ENCODE measurements at places on chromosomes 6 and 20.

GRCh38 chr6:140653506-140653905, 1279.1 kb upstream of the CITED2 start:
- DNase-seq, result no peak

DNA sequence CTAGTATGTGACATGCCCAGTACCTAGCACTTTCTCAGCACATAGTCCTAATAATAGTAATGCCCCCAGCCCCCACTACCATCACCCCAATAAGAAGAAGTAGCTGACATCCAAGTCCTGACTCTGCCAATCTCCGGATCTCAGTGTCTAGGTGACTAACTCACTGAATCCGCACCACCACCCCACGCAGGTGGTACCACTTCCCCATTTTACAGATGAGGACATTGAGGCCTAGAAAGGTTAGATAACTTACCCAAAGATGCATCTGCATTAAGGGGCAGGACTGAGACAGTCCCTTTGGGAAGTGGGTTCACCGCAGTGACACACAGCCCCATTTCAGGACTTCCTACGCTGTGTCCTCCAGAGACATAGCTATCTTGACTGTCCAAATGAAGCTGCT, 241.2 kb downstream of the TFAP2C start:
- DNase-seq, result no peak

DNA sequence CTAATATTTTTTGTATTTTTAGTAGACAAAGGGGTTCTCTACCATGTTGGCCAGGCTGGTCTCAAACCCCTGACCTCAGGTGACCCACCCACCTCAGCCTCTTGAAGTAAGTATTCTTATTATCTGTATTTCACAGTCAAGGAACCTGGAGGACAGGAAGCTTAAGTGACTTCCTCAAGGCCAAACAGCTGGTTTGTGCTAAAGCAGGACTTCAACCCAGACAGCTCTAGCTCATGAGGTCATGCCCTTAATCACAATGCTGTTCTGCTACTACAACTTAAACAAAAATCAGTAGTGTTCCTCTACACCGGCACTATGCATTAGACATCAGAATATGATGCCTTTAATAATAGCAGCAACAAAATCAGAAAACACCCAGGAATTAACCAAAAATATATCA, 168.9 kb downstream of the ADGB start:
- DNase-seq, result no peak

DNA sequence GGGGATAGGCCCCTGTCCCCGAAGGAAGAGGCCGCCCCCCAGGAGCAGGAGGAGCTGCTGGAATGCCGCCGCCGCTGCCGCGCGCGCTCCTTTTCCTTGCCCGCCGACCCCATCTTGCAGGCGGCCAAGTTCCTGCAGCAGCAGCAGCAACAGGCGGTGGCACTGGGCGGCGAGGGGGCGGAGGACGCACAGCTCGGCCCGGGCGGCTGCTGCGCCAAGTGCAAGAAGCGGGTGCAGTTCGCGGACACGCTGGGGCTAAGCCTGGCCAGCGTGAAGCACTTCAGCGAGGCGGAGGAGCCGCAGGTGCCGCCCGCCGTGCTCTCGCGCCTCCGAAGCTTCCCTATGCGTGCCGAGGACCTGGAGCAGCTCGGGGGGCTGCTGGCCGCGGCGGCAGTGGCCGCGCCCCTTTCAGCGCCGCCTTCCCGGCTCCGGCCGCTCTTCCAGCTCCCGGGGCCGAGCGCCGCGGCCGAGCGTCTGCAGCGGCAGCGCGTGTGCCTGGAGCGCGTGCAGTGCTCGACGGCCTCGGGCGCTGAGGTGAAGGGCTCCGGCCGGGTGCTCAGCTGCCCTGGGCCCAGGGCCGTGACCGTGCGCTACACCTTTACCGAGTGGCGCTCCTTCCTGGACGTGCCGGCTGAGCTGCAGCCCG, 630 bp downstream of the PPP1R3G start:
- DNase-seq, result no peak

DNA sequence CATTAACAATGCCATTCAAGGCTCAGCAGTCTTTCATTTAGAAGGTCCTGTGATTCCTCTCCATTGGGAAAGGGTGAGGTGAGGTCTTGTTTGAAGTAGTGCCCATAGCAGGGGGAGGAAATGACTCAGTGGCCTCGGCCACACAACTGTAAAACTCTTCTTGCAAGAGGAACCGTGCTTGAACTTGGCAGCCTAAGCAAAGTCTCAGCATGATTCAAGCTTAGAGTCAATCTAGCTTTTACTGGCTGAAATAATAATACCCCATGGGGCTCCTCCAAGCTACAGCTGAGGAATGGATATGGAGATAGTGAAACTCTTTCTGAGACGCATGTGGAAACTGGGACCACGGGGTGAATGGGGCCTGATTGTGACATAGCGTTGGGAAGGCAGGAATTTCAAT, 428.2 kb downstream of the BMP2 start:
- peak; percentile 95 for DNase-seq

DNA sequence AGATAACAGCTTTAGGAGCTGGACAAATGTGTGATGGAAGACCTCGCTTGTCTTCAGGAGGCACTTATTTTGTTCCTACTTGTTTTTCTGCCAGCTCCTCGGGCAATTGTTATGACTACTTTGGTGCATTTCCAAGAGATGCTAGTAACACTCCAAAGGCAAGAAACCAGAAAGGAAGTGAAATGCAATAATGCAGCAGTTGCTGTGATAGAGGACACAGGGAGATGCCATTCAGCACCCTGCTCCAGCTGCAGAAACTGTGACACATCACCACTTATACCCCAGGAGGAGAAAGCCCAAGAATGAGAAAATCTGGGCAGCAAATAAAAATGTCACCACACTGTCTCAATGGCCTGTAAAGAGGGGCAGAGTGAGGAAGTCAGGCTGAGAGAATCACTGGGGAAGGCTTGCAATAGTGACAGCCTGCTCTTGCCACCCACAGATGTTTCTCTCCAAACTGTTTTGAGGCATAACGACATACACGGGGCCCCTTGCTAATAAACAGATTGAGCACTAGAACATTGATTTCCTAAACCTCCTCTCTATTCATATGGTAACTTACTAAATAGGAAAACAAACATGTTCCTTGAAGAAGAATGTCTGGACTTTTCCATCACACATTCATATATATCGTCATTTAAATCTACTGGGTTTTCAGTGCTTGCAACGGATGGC, 231.0 kb upstream of the PRND start:
- DNase-seq, result peak; percentile 31

- DNase-seq, result no peak
Observed at GRCh38 chr6:53280207-53280606, 68.5 kb downstream of the ELOVL5 start.

- DNase-seq, result no peak
Observed at GRCh38 chr6:50925548-50925947, 106.9 kb downstream of the TFAP2B start.

GRCh38 chr20:12581644-12582289, 427.0 kb upstream of the SPTLC3 start:
- no peak for DNase-seq

DNA sequence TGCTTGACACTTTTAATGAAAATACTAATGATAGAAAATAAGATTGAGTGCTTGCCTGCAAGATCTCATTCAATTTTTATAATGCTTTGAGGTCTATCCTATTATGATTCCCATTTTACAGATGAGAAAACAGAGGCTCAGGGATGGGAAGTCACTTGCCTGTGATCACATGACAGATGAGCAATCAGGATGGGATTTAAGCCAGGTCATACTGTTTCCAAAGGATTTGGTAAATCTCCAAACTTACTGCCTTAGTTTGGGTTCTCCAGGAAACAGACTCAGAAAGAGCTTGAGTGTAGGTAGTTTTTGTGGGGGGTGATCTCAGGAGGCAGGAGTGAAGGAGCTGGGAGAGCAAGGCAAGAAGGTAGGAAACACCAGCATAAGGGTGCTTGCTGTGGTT, 456.3 kb downstream of the MAFB start:
- DNase-seq, result no peak

DNA sequence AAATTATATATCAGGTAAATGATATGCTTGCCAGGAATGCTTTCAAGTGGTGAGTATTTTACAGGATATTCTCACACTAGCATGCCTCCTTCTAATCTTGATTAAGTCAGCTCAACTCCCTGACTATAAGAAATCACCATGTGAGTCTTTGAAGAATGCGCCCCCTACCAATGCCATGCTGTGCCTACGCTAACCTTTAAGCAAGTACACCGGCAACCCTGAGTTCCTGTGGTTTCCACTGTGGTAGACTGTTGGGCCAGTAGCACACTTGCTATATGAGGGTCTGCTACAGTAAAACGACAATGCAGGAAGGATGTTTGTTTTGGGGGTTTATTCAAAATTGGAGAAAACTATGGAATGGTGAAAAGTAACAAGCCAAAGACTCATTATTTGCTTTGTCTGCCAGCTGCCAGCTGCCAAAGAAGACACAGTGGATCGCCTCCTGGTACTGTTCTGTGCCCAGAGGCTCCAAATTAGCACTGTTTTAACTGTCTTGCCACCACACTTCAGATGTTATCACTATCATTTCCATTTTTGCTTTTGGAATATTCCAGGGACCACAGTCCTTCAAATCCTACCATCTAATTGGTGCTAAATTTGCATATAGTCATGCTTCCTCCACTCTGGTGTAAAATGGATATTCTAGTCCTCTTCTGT, 333.5 kb downstream of the RNGTT start:
- DNase-seq, result peak; percentile 3

- no peak for DNase-seq
Observed at GRCh38 chr6:148493424-148493823, 150.8 kb downstream of the SASH1 start.

GRCh38 chr20:1375515-1375914, 17.3 kb downstream of the FKBP1A start:
- DNase-seq, result peak; percentile 61

GRCh38 chr6:72739368-72739779, 117.5 kb downstream of the KCNQ5 start:
- no peak for DNase-seq

GRCh38 chr20:58433759-58434158, 44.7 kb downstream of the VAPB start:
- DNase-seq, result peak; percentile 34

GRCh38 chr6:163263196-163263595, 151.3 kb upstream of the QKI start:
- DNase-seq, result no peak

- DNase-seq, result no peak
Observed at GRCh38 chr20:23060629-23061028, 11.2 kb upstream of the THBD start.

DNA sequence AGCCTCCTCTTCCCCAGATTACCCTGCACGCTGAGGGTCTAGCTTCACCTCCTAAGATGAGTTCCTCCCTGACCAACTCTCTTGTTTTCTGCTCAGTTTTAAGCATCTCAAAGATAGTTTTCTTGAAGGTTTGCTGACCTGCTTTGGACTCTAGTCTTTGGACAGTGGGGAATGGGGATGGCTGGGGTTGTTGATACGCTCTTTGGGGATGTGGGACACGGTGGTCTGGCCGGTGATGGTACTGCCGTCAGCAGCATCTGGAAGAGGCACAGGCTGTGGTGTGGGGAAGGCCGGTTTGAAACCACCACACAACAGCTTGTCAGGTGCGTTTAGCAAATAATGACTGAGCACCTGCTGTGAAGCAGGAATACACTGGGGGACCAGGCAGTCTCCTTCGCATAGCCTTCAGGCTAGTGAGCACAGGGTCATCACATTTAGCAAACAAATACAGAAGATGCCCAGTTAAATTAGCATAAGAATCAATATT, 94.1 kb downstream of the TMEM242 start:
- DNase-seq, result no peak

DNA sequence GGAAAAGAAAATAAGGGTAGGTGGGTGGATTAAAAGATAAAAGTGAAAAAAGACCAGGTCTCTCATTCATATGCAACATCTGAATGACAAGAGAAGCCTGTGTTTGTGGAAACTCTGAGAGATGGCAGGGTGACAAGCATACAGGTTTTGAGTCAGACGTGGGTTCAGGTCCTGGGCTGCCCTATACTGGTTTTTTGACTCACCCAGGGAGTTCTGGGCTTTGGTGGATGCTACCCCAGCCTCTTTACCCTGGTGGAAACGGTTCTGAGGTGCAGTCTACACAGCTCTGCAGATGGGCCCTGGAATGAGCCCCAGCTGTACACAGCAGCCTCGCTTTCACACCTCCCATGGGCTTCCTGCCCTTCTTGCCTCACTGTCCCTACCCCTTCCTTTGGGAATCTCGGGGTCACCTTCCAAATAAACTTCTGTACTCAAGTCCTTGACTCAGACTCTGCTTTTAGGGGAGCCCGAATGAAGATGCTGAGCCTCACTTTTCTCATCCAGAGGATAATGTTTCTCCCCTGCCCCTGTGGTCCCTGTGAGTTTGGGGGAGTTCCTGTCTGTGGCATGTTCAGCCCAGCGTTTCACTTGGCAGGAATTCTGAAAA, 77.7 kb upstream of the CLDN20 start:
- peak; percentile 26 for DNase-seq

GRCh38 chr20:62787321-62787720, 9.0 kb upstream of the MRGBP start:
- DNase-seq, result no peak

- no peak for DNase-seq
Observed at GRCh38 chr20:24892522-24892921, 56.5 kb upstream of the CST7 start.

GRCh38 chr6:24855395-24856245, 56.9 kb upstream of the ARMH2 start:
- peak; percentile 76 for DNase-seq

GRCh38 chr6:153980171-153980570, 58.9 kb upstream of the OPRM1 start:
- DNase-seq, result peak; percentile 63

GRCh38 chr20:32010666-32011065, 428 bp downstream of the CCM2L start:
- no peak for DNase-seq

- DNase-seq, result peak; percentile 33
Observed at GRCh38 chr6:17505062-17505476, 95.0 kb upstream of the FAM8A1 start.

DNA sequence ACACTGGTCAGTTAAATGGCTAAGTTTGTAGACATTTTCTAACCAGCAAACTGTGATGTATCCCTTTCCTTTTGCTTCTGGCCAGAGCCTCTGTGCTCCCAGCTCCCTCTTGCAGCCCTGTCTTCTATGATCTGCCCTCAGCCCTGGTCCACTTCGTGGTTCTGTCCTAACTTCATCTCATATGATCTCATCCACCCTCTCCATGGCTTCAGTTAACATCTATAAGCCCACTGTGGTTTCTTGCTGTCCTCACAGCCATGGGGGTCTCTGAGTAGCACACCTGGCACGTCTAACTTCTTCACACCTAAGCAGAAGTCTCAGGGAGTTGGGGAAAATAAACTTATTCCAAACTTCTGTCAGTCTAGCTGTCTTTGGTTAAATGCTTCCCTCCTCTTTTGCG, 81.8 kb downstream of the IRF4 start:
- DNase-seq, result no peak

DNA sequence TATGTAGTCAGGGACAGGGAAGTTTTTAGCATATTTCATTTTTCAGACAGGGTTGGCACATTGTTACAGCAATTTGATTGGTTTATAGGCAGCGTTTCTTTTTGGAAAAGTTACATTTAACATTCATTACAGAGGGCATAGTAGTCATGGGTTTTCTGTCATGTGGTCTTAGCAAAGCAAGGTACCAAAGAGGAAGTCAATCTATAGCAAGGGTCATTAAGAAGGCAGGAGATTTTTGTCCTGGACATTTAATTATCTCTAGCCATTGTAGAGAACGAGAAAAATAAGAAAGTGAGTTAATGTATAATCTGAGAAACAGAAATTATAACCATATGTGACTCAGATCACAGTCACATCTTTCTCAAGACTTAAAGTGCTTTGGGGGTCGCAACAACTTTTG, 47.4 kb downstream of the TPD52L1 start:
- DNase-seq, result no peak

GRCh38 chr6:31791324-31792089, 4.0 kb downstream of the VARS1 start:
- DNase-seq, result peak; percentile 46

GRCh38 chr20:36315545-36316351, 9.6 kb downstream of the DLGAP4 start:
- no peak for DNase-seq

All from MCF 10A (cell line).